ENCODE measurements at places on chromosomes 12 and 14. TPM values are rescaled to one million over a fixed set of nuclear protein-coding genes. Genes with fewer than 3 reads are reported as not detected.

Gene PPM1H
- 3.1 TPM for total RNA-seq

Gene NAB2
- total RNA-seq: 62.7 TPM

Gene TMEM132C
- total RNA-seq: under 0.01 TPM

Gene MORN3
- 0.77 TPM for total RNA-seq

Gene CISTR
- not detected for total RNA-seq

Gene GPR137C
- 0.51 TPM for total RNA-seq

Gene ETV6
- total RNA-seq: 3.6 TPM

DNA sequence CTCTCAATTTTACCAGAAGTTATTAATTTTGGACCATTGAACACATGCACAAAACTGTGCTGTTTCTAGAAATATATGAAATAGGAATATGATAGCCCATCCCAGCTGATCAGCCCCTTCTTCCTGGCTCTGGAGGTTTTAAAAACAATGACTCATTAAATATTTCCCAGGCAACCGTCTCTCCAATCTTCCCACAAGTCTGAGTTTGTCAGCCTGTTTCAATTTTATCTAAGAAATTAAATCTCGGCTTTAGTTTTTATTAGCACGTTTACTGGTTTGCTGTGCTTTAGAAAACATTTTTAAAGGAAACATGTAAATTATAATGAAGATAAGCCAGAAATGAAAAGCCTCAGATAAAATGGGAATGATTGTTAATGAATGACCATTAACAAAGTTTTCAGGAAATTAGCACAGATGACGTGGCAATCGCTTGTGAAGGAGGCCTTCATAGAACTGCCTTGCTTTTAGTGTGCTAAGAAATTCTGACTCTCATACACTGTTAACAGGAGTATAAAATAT, 89.3 kb upstream of the RAP1B start:
- peak; percentile 87 for DNase-seq

GRCh38 chr12:85669911-85670310, 166.3 kb downstream of the RASSF9 start:
- DNase-seq: no peak

GRCh38 chr14:35474323-35474722, 59.6 kb upstream of the INSM2 start:
- DNase-seq: no peak

- no peak for DNase-seq
Measured at GRCh38 chr12:117311-117710, 50.7 kb downstream of the IQSEC3 start.

DNA sequence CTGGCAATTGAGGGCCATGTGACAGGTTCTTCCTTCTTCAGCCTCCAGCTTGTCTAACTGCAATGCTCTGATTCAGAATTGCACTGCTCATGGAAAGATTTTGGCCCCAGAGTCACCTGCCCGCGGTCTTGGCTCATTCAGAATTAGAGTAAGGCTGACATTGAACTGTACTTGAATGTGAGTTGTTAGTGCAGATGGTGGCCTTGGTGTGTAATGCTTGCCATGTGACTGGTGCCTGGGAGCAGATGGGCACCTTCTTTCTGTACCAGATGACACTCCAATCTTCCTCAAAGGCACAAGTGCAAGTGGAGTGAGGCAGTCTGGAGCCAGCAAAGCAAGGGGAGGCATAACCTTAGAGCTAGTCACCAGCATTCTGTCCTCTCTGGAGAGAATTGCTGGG, 36.5 kb upstream of the ANO4 start:
- DNase-seq: no peak

DNA sequence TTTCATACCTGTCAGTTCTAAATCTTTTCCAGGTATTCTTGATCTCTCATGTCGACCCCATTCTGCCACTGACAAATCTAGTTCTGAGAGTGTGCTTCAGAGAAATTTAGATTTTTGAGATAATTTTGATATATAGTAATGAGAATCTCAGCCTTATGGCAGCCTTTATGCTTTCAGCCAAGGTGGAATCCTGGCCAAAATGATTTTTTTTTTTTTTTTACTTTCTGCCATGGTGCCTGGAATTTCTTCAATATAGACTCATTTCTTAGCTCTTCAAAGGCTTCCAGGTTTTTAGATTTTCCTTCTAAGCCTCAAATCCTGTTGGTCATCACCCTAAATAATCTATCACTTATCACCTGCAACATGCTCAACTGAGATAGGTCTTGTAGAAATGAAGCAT, 926.6 kb downstream of the NRXN3 start:
- no peak for DNase-seq

- DNase-seq: no peak
Measured at GRCh38 chr12:129870796-129871195, 33.0 kb downstream of the TMEM132D start.
